Mammary epithelial cell (primary cell): ENCODE measurements at places on chromosomes 5 and 9. TPM values are rescaled to one million over a fixed set of nuclear protein-coding genes. Genes with fewer than 3 reads are reported as not detected.

GRCh38 chr9:4113711-4114110 lies 186.2 kb downstream of the GLIS3 start:
- DNase-seq = no peak

DNA sequence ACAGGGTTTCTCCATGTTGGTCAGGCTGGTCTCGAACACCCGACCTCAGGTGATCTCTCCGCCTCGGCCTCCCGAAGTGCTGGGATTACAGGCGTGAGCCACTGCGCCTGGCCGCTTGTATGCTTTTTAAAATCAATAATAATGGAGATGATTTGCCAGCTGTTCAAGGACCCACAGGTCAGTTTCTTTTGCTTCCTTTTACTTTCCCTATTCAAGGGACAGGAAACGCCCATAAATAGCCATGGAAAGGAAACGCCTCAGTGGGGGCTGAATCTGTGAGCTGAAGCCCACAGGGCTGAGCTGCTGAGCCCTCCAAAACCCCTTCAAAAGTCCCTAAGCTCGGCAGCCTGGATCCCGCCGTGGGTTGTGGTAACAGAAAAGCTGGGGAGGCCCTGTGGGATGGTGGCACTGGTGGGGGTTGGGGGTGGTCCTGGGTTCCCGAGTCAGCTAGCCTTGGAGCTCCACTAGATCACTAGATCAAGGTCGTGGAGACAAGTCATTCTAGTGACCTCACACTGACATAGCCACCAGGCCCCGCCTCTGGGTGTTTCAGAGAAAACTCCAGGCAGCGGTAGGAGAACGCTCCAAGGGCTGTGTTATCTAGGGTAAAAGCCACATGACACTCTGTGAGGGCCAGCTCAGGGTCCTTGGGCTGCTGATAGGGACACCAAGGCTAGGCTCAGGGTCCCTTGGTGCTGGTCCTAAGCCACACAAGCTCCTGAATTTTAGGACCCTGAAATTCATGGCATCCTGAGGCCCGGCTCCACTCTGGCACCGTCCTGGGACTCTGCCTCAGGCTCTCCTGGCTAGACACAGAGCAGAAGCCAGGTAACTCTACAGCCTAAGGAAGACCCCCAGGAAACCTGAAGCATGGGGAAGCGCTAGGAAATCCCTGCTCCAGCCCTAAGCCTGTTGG lies 18.0 kb upstream of the DUSP1 start:
- no peak for DNase-seq

GRCh38 chr9:86045654-86046053 lies 53.7 kb downstream of the GOLM1 start:
- DNase-seq = no peak

Gene PCDHA1
- total RNA-seq = not detected

- DNase-seq = peak; percentile 12
Observed at GRCh38 chr5:117131876-117132275, 557.3 kb upstream of the SEMA6A start.

Gene RC3H2
- total RNA-seq = 68.7 TPM

DNA sequence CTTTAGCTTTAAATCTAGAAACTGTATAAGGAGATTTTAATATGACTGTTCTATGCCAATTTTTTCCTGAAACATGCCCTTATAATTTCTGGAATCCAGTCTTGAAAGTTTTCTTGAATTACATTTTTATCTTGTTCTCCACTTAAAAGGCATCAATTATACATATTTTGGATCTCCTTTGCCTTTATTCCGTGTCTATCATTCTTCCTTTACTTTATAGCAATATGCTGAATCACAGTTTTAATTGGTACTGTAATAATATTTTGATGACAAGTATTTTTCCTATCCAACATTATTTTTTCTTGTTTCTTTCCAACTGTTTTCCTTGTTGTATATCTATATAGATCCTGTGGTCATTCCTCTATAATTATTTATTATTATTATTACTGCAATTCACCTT lies 361.2 kb downstream of the PIK3R1 start:
- no peak for DNase-seq

- DNase-seq = no peak
Observed at GRCh38 chr5:6395102-6395445, 16.7 kb upstream of the MED10 start.

DNA sequence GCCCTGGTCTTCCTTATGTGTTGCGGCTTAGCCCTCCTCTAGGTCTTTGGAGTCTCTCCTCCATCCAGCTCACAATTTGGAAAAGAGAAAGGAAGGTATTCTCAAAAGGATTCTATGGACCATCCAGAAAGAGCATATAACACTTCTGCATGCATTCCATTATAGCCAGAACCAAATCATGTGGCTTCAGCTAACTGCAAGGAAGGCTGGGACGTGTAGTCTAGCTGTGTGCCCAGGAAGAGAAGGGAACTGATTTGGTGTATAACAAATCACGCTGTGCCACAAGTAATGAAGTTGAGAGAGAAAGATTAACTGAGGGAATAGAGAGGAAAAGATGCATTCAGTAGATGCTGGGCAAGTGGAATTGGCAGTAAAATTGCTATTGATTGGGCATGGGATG lies 43.7 kb downstream of the PLPPR1 start:
- no peak for DNase-seq

Gene KCNV2
- not detected for total RNA-seq

GRCh38 chr5:111227226-111227782 lies 3.1 kb downstream of the CAMK4 start:
- DNase-seq = no peak

GRCh38 chr5:121429761-121430160 lies 421.9 kb upstream of the FTMT start:
- DNase-seq = no peak

- peak; percentile 92 for DNase-seq
Observed at GRCh38 chr5:56490971-56491468, 257.9 kb upstream of the ANKRD55 start.

DNA sequence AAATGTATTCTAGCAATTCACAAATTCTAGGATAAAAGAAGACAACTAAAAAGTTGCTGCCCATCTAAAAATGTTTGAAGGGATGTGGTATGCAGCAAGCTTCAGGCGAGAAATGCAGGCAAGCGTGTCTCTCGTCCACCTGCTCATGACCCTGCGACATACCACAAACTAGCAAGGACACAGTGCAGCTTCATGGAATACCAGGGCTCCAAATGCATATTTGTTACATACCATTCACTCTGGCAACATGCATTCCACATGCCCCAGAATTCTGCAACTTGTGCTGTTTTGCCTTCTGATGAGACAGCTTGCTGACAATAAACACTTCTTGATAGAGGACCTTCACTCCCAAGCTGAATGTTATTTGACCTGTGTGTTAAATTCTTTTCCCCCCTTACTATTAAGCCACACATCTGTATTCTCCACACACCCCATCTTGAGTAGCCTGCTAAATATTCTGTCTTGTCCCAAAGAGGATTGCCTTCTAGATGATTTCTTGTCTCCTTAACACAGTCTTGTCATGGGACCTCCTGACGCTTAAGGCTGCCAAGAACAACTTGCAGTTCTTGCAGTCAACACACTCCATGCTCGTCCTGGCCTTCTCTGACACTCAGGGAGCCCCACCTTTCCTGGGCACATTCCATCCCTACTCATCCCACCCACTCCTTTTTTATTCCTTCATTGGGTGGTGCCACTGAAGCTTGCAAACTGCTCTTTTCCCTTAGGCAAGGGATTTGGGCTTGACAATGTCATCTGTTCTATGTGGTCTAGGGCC lies 340.5 kb downstream of the PIK3R1 start:
- DNase-seq = no peak

GRCh38 chr5:140868721-140869554 lies at the start of gene PCDHA11:
Gene PCDHA11, plus strand, starts transcription at chr5:140868957. Its CDS starts 147 bp downstream, at chr5:140869104.
- DNase-seq = no peak

Gene UGT3A2
- not detected in 2 replicates for total RNA-seq

DNA sequence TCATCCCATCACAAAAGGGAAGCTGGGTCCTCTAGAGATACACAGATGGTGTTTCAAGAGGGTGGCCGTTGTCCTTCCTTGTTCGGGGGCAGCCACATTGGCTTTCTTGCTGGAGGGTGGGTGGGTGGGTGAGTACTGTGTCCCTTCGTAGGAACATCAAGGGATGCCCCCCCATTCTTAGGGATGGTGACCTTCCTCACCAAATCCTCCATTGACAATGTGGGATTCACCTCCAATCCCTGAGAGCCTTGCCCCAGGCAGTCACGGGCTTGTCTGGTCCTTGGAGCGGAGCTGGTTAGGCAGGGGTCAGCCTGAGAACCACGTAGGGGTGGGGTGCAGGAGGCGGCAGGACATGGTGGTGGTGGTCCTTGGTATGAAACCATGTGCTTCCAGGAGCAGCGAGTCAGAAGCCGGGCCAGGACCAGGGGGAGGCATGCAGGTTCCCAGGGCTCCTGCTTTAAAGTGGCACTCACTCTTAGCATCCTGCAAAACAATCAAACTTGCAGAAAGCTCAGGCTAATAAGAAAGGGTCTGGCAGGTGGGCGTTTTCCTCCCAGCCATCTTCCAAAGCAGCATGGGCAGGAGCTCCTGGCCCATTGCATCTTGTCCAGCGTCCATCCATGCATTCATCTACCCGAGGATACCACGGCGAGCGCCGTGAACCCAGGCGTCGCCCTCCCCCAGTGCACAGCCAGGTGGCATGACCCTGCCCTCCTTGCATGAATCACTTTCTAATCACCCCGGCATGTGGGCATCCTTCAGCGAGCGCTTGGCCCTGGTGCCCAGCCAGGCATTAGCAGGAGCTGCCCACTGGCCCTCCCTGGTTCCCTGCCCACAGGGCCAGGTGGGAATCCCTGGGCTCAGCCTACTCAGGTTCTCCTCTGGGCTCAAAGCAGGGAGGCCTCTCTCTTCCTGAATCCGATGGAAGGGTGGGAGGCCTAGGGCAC lies 76.4 kb downstream of the NTNG2 start:
- DNase-seq = no peak

Gene MAMDC4
- 0.83 TPM for total RNA-seq

Gene NR6A1
- 2.9 and 3.2 TPM in 2 replicates for total RNA-seq

Gene SHC3
- under 0.01 TPM for total RNA-seq

DNA sequence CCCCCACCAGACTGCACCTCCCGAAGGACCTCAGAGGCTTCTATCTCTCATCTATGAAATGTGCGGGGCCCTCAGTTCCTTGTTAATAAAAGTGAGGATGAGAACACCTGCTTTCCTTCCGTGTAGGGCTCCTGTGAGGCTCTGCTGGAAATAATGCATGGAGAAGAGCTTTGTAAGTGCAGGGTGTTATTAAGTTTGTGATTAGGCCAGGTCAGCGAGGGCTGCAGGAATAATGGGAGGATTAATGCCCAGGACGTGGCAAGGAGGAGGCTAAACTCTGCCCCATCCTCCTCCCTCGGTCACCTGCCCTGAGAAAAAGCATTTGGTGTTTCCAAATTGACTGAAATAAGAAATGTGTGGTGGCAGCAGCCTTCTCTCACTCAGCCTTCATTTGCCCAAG lies 83.5 kb upstream of the HSPA9 start:
- DNase-seq = no peak

DNA sequence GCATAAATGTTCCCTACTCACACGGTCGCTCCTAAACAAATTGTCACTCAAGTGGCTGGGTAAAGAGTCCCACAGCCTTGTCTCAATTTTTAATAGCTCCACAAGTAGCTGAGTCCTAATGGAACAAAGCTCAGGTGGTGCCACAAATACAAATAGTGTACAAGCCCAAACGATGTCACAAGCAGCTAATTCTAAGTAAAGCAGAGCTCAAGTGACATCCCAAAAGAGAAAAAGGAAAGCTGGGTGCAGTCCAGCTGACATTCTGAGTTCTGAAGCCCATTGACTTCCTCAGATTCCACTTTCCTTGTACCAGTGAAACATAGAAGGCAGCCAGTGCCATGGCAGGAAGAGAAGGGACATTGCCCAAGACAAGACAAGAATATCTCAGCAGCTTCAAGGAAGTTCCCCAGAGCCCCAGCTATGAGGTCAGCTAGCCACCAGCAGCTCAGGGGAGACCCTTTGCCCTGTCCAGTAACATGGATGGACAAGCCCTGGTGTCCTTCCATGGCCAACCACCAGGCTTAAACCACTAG lies 231.2 kb upstream of the SGCD start:
- DNase-seq = no peak

DNA sequence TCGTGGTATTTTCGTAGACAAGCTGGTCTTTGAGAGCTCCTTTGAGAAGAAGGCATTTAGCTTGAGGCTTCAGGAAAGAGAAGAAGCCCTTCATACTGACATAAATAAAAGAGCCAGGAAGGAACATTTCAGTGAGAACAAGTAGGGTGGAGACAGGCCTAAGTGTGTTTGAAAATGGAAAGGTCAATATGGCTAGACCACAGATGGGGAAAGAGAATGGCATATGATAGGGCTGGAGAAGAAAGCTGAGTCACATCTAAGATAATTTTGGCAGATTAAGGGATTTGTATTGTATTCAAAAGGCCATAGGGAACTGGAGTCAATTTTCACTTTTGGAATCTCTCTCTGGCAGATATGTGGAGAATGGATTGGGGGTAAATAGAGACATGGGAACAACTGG lies 374.9 kb downstream of the TMEM38B start:
- DNase-seq = no peak

DNA sequence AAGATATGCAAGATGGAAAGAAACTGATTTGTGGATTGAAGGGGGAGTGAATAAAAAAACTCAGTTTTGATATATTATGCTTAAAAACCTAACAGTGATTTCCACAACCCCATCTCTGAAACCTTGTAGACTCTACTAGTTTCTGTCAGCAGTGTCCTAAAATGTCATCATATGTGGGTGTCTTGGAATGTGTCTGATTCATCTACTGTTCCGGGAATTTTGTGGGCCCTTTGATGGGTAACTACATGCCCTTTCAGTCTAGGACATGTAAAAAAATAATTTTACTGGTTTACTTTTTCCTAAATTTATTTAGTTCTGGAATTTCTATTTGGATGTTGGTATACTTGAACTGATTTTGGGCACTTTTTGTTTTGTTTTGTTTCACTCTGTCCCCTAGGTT lies 118.9 kb upstream of the NMUR2 start:
- DNase-seq = peak; percentile 41

- no peak for DNase-seq
Observed at GRCh38 chr5:8686707-8687106, 817.8 kb downstream of the MTRR start.

GRCh38 chr5:16090270-16090669 lies 89.3 kb downstream of the MARCHF11 start:
- DNase-seq = no peak

- no peak for DNase-seq
Observed at GRCh38 chr9:135053133-135053532, 34.3 kb upstream of the OLFM1 start.

GRCh38 chr5:9301200-9301599 lies 244.7 kb downstream of the SEMA5A start:
- no peak for DNase-seq

Gene PCDHGB6
- 1.2 and 1.3 TPM in 2 replicates for total RNA-seq

Gene C5orf46
- total RNA-seq = 0.86 and 1.0 TPM in 2 replicates

Gene CENPP
- 3.5 and 7.5 TPM in 2 replicates for total RNA-seq

Gene OLFML2A
- total RNA-seq = 6.2 TPM

- DNase-seq = no peak
Observed at GRCh38 chr5:152556784-152557183, 151.7 kb upstream of the NMUR2 start.

DNA sequence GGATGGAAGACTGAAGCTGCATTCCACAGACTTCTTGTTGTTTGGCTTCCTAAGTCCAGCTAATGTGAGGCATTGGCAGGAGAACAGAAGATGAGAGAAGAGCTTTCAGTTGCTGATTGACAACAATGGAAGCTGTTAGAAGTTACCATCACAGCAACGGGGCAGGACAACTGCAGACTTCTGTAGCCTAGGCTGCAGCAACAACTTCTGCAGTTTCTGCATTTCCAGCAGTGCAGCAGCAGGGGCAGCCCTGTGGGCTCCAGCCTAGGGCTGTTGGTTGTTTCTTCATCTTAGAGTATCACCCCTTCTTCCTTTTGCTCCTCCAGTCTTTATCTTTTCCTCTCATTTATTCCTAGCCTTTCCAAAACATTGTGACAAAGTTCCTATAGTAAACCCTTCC lies 528.8 kb upstream of the PTGER4 start:
- no peak for DNase-seq

GRCh38 chr5:62197697-62198096 lies 108.3 kb upstream of the KIF2A start:
- DNase-seq = no peak
